ENCODE measurements at places on chromosomes 2 and 18. TPM values are rescaled to one million over a fixed set of nuclear protein-coding genes. Genes with fewer than 3 reads are reported as not detected.

DNA sequence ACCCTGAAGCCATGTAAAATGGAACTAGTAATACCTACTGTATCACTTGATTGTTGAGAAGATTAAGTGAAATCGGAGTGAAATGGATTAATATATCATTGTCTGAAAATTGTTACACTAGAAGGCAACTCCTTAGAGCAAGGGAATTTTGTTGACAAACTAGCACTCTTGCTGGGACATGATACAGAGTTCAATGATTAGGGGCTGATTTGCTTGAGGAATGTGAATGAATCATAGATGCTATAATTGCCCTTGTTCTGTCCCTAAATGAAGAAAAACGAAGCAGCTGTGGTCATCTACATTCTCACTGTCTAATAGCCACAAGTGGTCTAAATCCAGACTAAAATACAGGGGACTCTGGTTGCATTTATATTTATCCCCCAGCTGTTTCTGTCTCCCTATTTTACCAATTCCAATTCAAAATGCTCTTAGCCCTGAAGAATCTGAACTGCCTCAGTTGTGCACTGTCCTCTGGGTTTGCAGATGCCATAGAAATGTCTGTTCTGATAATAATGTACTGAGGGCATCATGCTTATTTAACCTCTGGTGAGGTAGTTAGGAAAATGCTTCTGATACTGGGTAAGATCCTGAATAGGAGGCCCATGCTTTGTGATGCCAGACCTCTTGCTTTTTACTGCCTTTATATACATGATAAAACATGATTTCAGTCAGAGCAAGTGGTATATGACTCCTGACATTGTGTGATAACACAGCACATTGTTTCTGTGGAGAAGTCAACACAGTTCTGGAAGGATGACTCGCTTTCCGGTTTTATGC lies 382.1 kb downstream of the NRXN1 start:
- no peak for DNase-seq

GRCh38 chr2:55733335-55733734 lies 39.7 kb upstream of the PNPT1 start:
- DNase-seq: no peak

DNA sequence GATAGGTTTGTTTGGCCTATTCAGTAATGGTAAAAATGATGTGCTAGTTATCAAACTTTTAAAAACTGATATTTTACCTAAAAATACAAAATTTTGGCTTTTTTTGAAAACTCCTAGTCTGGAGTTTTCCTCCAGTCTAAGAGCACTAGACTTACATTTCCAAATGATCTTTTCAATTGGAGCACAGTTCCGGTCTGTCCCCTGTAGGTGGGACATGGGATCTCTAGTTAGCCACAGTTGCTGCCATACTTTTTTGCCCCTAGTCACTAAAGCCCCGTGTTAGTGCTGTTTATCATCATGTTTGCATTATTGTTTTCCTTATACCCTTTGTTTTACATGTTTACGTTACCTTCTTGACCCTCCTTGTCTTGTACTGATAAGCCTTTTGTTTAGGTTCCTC lies 52.4 kb downstream of the RELCH start:
- DNase-seq: no peak

- DNase-seq: no peak
Observed at GRCh38 chr2:33022989-33023727, 76.4 kb downstream of the LTBP1 start.

GRCh38 chr18:26562568-26562967 lies 14.2 kb upstream of the KCTD1 start:
- no peak for DNase-seq

- DNase-seq: no peak
Observed at GRCh38 chr2:234579231-234579962, 82.5 kb upstream of the ARL4C start.

Gene HOXD9
- not detected for total RNA-seq

Gene POTEC
- not detected for total RNA-seq

Gene TRIM54
- total RNA-seq: not detected

Gene CD8A
- total RNA-seq: 1.3 TPM

Gene FSHR
- not detected for total RNA-seq

Gene CNGA3
- total RNA-seq: not detected

Gene DCDC2C
- not detected for total RNA-seq

Gene STON1
- 0.57 TPM for total RNA-seq

Gene TEX44
- not detected for total RNA-seq
